ENCODE measurements at places on chromosomes 3 and 15.

DNA sequence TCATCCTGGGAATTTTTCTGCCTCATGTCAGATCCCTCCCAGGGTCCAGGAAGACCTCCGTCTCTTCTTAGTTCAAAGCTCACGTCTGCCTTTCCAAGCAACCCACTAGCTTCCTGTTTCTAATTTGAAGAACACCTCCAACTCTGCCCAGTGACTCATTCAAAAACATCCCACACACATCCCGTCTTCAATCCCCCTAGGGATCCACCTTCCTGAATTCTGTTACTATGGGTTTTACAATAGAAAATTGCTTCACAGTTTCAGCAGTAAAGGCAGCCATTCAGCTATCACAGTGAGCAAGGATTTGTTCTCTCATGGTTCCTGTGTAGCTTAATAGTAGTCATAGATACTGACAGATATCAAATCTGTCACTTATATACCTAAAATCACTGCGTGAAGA, 308.3 kb upstream of the CCDC54 start:
- DNase-seq: peak; percentile 57

DNA sequence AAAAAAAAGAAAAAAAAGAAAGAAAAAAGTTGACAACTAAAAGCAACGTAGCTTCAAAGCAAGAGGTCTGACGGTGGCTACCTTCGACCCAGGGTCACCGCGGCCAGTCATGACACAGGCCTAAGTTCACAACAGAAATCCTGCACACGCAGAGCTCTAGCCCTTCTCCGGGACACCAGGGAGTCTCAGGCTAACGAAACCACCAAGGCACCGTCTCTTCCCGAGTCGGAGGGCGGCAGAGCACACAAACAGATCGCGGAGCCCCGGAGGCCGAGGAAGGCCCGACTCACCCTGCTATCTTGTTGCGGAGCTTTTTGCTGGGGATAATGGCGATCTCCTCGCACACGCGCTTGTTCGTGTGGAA, 584 bp downstream of the RPS17 start:
- DNase-seq: no peak

GRCh38 chr3:107414325-107414964, 37.2 kb downstream of the CCDC54 start:
- DNase-seq: no peak

GRCh38 chr3:124686028-124686670, 44.1 kb upstream of the UMPS start:
- no peak for DNase-seq

GRCh38 chr3:105997466-105997799, 128.6 kb upstream of the CBLB start:
- no peak for DNase-seq

GRCh38 chr3:152606146-152606545, 228.8 kb upstream of the P2RY1 start:
- no peak for DNase-seq

DNA sequence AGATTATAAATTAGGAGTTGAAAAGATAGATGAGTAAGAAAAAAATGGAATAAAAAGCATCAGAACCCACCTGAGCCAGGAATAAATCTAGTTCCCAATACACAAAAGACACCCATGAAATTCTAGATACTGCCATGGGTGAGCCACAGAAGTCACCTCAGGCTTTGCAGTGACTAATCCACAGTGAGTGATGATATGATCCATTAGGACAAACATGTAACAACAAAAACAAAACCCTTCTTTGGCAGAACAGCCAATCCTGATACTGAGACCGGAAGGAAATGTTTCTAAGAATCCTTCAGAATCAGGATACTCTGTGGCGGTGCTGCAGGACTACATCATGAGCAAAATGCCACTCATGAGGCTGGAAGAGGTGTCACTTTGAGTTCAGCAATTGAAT, 15.0 kb upstream of the MINDY4B start:
- no peak for DNase-seq

DNA sequence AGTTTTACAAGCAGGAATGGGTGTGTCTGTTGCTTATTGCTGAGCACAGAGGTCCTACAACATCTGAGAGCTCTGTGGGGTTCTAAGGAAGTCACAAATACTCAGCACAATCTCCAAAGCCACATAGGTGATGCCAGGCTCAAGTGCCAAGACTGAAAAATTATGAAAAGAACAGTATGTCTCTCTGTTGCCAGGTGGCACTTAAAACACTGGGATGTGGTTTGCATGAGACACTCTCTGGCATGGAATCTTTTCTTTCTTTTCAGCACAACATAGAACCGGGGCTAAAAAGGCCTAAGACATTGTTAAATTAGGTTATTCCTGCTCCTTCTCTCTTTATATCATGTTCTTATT, 127.3 kb upstream of the PRICKLE2 start:
- DNase-seq: no peak

DNA sequence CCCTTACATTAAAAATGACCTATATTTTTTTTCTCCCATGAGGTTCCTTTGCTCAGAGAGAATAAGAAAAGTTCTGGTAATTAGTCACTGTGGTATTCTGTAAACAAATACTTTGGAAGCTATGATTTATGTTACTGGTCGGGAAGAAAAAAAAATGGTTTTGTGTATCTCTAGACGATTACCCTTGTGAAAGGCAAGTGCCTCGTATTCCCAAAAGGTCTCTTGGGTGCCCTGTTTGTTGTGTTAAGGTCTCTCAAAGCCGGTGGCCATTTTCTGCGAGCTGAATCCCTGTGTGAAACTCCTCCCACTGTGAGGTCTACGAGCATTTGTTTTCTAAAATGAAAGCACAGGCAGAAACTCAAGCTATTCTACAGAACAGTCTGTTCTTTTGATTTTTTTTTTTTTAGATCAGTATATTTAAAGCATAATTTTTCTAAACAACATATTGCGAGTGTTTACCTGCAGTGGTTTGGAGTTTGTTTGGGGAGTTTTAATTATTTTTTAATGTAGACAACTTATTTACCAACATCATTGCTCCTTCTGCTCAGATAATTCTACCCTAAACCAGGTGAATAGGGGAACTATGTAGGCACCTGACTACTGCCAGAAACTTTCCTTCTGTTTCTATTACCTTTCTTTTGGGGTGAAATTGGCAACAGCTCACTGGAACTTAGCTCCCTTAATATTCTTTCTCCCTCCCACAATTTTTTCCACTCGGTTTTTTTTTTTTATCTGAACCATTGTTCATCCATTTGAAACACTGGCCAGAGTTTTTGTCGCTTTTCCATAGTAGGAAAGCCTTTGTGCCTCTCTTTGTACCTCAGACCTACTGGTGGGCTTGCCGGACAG, 44.0 kb downstream of the ZBTB38 start:
- no peak for DNase-seq

GRCh38 chr3:186035277-186035676, 73.6 kb downstream of the ETV5 start:
- peak; percentile 21 for DNase-seq

GRCh38 chr3:25423780-25424588, 4.1 kb upstream of the RARB start:
- DNase-seq: no peak

- DNase-seq: peak; percentile 94
Measured at GRCh38 chr3:49238274-49239127, 38.5 kb downstream of the C3orf62 start.

- DNase-seq: no peak
Measured at GRCh38 chr3:22982981-22983587, 220.0 kb upstream of the UBE2E2 start.

DNA sequence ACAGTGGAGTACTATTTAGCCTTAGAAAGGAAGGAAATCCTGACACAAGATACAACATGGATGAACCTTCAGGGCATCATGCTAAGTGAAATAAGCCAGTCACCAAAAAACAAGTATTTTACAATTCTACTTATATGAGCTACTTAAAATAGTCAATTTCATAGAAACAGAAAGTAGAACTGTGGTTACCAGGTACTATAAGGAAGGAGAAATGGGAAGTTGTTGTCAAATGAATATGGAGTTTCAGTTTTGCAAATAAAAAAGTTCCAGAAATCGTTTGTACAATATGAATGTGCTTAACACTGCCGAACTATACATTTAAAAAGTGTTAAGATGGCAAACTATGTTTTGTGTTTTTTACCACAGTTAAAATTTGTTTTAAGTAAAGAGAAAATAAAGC, 26.8 kb downstream of the TRANK1 start:
- no peak for DNase-seq

GRCh38 chr3:123816673-123817207, 67.4 kb downstream of the MYLK start:
- no peak for DNase-seq

GRCh38 chr15:61501815-61502389, 272.8 kb upstream of the RORA start:
- no peak for DNase-seq

GRCh38 chr3:148845756-148846395, 18.3 kb downstream of the CPB1 start:
- no peak for DNase-seq

- no peak for DNase-seq
Measured at GRCh38 chr3:49724586-49724985, 835 bp upstream of the GMPPB start.
